Fibroblast of mammary gland (primary cell): ENCODE measurements at places on chromosomes 16 and 17.
A peak's percentile ranks its signal among the peaks of the same experiment; 100 is the strongest.

- DNase-seq: peak; percentile 91
Observed at GRCh38 chr17:58189436-58190146, 2.9 kb upstream of the EPX start.

DNA sequence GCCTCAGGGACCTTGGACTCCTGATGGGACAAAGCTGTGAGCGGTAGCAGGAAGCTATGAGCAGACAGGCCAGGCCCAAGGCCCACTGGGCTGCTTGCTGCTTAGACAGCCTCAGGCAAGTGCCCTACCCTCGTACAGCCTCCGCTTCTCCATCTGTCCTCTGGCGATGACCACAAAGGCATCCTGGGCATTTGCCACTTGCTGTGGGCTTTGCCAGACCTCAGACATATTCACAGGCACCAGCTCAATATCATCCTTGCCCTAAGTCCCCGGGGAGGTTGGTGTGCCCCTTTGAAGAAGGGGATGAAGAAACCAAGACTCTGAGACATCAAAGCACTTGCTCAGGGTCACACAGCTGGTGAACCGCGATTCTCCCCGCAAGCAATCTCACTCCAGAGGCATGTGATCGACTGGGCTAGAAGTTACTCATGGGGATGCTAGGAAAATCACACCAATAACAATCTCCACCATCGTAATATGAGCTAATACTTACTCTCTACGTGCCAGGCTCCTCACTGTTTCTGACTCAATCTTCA is 21.7 kb downstream of the PPL start:
- peak; percentile 95 for DNase-seq

- DNase-seq: no peak
Observed at GRCh38 chr17:32701871-32702270, 175.1 kb downstream of the MYO1D start.

DNA sequence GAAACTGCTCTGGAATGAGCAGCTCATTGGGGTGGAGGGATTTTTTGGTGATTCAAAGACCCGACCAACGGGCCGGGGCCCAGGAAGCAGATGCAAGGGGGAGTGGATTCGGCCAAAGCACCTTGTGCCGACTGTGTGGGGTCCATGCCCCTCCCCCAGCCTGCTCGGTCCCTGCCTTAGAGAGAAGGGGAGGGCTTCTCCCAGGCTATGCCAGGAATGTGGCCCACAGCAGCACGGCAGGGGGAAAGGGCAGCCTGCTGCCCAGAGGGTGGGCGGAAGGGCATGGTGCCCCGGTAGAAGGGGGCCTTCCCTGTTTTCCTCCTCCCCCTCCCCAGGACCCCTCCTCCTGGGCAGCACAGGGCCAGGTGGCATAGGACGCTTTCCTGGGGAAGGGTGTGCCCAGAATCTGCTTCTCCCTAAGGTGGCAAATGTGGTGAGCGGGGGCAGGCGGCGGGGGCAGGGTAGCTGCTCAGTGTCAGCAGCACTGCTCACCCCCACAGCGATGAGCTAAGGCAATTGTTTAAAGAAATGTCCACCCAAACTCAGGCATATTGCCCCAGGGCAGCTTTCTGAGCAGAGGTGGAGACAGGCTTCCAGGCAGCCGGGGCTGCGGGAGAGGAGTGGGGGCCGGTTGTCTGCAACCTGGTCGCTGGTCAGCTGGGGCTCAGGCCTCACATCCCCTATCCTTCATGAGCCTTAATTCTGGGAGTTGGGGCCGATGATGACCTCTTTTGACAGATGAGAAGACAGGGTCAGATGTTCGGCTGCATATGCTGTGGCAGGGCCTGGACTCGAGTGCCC is 33.9 kb upstream of the MLKL start:
- no peak for DNase-seq

DNA sequence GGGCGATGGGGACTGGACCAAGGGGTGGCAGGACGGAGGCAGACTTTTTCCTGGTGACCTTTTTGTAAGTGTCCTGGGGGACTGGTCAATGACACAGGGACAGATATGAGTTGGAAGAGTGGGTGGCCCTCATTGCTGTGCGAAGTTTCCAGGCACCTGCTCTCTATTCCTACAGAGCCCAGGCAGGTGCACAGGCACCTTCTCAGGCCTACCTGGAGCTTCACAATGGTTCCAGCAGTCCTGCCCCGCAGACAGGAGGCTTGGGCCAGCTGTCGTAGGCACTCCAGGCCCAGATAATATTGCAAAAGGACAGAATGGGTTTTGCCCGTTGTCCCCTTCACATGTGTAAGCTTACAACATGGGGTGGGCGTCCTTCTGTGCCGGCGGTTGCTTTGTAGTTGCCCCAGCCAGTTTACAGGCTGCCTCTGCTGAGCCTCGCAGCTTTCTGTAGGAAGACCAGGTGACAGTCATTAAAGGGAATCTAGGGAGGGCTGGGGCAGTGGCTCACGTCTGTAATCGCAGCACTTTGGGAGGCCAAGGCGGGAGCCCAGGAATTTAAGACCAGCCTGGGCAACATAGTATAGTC is 84.3 kb downstream of the ARHGAP23 start:
- no peak for DNase-seq

DNA sequence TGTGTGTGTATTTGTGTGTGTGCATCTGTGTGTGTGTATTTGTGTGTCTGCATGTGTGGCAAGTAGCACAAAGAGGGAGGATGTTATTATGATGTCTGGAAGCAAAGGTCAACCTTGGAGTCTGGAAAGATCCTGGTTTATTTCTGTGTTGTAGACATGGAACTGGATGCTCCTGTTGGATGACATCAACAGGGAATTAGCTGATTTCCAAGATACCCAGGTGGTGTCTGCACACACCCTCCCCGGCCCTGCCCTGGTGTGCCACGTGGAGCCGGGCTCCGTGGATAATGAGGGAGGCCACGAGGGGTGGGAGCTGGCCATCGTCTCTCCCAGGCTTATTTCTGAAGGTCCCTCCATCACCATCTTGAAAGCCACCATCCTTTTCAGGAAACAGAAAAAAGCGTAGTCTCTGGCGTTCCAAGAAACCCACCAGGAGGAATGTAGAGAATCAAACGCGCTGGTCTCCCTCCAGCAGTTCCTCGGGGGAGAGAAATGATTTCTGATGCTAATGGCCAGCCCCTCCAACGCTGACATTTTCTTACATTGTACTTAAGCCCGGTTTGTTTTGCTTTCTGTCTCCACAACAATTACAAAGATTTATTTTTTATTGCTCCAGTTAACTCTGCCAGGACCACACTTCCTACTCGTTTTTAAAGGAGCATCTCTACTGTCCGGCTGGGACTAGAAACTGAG is 93.3 kb downstream of the FOXL1 start:
- no peak for DNase-seq

GRCh38 chr16:30740364-30741251 is 7.6 kb upstream of the PHKG2 start:
- peak; percentile 93 for DNase-seq

GRCh38 chr16:10541366-10541765 is 39.0 kb downstream of the EMP2 start:
- no peak for DNase-seq

- no peak for DNase-seq
Observed at GRCh38 chr16:53804467-53804866, 100.5 kb downstream of the FTO start.

DNA sequence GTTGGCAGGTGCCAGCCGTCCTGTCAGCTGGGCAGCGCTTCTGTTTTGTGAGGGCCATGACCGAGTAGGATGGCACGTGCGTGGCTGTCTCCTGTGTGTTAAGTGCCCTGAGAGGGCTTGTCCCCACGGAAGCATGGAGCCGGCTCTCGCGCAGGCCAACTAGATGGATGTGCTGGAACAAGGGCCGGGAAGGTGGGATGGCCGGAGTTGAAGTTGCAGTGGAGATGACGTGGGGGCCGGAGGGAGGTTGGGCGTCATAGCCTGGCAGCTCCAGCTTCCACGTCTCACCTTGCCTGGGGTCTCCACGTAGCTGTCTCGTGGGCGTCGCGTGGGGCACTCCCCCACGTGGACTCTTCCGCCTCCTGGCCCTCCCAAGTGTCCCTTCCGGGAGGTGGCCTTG is 27.7 kb downstream of the TBCD start:
- DNase-seq: no peak

DNA sequence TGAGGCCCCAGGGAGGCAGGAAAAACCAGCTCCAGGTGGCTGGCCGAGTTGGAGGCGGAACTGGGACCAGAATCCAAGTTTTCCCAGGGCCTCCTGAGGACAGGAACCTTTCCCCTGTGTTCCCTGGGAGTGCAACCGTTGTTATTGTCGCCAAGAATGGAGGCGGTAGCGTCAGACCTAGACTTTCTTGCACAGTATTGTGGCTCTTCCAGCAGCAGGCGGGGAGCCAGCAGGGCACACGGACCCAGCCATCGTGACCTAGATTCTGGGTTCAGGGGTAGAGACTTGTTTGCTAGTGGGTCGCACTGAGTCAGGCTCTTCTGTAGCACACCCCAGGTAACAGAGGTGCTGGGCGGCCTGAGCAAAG is 667 bp upstream of the KIF19 start:
- DNase-seq: no peak

DNA sequence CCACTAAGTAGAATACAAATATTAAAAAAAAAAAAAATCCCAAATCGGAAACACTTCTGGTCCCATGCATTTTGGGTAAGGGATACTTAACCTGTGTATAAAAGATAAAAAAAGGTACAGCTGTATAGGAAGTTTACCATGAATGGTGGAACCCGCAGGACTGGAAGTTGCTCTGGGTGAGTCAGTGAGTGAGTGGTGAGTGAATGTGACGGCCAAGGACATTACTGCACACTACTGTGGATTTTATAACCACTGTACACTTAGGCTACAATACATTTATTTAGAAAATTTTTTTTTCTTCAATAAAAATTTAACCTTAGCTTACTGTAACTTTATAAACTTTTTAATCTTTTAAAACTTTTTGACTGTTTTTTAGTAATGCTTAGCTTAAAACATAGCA is 71.3 kb upstream of the BCAR1 start:
- peak; percentile 65 for DNase-seq

DNA sequence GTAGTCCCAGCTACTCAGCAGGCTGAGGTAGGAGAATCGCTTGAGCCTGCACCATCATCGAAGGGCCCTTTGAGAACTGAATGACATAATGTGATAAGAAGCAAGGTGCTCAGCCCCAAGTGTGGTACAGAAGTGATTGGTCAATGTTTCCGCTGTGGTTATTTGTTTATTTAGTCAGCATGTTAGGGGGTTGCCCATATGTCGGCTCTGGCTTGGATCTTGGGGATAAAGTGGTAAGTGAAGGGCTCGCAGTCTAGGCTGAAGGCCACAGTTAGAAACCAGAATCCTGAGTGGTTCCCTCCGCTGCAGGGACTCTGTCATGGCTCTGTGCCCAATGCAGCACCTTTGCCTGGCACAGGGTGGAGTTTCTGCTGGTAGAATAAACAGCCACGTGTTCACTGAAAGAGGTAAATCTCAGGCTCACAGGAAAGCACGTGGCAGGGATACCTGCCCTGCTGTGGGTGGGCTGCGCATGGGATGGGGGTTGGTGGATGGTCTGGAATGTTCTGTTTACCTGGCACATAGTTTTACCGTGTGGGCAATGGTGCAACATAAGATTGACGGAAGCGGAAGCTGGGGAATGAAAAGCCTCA is 35.4 kb downstream of the SYT17 start:
- DNase-seq: no peak
